ENCODE measurements at places on chromosomes 3 and 15.

GRCh38 chr15:65132878-65133547 is 595 bp downstream of the PDCD7 start:
- DNase-seq: peak; percentile 73

DNA sequence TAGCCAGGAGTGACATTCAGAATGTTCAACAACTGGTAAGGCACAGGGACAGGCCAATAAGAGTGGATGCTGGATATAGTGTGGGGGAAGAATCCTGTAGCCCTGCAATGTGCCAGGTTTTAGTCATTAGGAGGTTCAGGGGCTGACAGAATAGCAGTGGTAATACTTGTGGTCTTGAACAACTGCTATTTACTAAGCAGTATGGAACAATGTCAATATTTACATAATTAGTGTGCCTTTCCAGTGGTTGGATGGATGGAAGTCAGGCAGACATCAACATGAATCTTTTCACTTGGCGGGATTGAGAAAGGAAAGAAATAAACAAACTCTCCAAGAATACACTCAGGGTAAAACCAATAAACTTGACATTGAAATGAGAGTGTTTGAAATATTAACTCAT is 55.1 kb downstream of the OTOL1 start:
- no peak for DNase-seq

GRCh38 chr3:189626286-189626685 is 4.9 kb upstream of the TP63 start:
- no peak for DNase-seq

DNA sequence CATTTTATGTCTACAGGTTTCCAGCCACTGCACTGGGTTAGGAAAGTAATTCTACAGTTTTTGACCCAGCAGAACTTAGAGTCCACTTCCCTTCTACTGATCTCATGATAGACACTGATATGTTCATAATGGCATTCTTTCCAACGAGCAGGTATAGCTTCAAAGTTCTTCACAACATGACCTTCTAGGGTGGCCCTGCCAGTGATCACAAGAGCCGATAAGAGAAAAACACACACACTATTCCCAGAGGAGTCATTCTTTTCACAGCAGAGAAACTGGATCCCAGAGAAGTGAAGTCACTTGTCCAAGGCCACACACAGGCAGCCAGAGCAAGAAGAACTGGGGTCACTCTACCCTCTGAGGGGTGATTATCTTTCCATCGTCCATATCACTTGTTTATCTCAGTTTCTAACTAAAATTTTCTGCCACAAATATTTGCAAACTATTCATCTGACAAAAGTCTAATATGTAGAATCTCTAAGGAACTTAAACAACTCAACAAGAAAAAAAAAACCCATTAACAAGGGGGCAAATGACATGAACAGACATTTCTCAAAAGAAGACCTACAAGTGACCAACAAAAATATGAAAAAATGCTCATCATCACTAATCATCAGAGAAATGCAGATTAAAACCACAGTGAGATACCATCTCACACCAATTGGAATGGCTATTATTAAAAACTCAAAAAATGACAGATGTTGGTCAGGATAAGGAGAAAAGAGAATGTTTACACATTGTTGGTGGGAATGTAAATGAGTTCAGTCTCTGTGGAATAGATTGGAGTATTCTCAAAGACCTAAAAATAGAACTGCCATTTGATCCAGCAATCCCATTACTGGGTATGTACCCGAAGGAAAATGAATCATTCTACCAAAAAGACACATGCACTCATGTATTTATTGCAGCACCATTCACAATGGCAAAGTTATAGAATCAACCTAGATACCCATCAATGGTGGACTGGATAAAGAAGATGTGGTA is 31.5 kb downstream of the SPTSSB start:
- peak; percentile 20 for DNase-seq

- DNase-seq: no peak
Measured at GRCh38 chr3:62439978-62440377, 66.6 kb upstream of the FEZF2 start.

GRCh38 chr15:31062310-31062847 is 39.1 kb downstream of the TRPM1 start:
- DNase-seq: no peak

- DNase-seq: no peak
Measured at GRCh38 chr3:64352639-64352992, 127.3 kb upstream of the PRICKLE2 start.

- DNase-seq: no peak
Measured at GRCh38 chr3:27456554-27456953, 27.6 kb downstream of the SLC4A7 start.

- DNase-seq: no peak
Measured at GRCh38 chr3:29531644-29532043, 250.8 kb downstream of the RBMS3 start.

- no peak for DNase-seq
Measured at GRCh38 chr3:170889132-170889531, 19.1 kb upstream of the RPL22L1 start.

DNA sequence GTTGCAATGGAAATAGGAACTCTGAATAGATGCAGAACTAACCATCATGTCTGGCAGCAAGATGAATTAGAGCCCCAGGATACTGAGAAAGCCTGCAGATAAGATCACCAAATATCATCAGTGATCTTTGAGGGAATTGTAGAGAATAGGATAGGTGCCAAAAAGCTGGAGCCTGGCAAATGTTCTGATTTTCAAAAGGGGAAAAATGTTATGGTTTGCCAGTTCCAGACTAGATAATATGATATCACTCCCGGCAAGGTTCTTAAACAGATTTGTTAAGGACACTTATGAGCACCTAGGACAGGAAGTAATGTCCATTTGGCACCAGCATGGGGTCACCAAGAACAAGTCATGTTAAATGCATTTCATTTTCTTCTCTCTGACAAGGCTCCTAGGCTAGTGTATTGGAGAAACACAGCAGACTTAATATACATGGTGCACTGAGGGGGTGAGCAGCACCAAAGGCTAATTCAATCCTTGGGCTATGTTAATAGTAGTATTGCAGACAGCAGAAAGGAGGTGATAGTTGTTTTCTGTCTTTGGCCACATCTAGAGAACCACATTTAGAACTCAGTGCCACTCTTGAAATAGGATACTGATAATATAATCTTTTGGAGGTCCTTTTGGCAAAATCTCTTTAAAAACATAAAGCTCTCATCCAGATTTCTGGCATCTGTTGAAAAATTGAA is 4.8 kb downstream of the SRGAP3 start:
- DNase-seq: no peak

GRCh38 chr3:65545429-65545828 is 493.3 kb downstream of the MAGI1 start:
- no peak for DNase-seq

GRCh38 chr3:13282358-13282985 is 137.7 kb downstream of the NUP210 start:
- DNase-seq: peak; percentile 62

GRCh38 chr3:187130346-187131066 is 8.8 kb downstream of the RPL39L start:
- DNase-seq: no peak

DNA sequence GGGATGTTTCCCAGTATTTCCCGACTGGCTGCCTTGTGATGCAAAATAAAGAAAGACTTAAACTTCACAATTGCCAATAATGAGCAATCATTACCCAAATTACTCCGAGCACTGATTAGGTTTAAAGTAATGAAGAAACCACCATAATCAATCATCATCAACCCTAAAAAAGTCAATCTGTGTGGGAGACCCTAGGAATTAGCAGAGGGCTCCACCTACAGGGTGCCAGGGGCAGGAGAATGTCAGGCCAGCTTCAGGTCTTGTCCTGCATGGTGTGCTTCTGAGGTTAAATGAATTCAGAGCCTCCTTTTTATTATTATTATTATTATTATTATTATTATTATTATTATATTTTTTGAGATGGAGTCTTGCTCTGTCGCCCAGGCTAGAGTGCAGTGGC is 478.0 kb upstream of the ARRDC4 start:
- peak; percentile 1 for DNase-seq

DNA sequence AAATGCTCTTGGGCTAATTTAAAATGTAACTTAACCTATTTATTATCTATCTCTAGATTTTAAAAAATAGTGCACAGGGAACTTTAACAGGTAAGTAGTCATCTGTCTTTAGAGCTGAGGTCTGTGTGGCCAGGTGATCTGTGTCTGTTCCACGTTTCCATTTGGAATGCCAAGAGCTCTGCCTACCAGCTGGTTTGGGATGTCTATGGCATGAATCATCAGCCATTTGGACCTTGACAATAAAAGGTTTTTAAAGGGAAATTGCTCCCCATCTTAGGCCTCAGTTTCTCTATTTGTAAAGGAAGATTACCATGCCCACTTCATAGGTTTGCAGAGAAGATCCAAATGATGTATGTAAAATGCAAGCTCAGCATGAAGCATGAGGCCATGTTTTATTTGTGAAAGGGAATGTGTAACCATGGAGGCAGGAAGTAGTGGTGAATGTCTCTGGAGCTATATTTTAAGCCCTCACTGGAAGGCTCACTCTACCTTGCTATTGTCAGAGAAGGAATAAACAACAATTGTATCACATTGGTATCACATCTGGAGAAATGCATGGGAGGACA is 548.1 kb upstream of the LMCD1 start:
- no peak for DNase-seq

- no peak for DNase-seq
Measured at GRCh38 chr15:71060983-71061382, 54.3 kb upstream of the THSD4 start.

GRCh38 chr3:12895391-12896062 is 54.2 kb upstream of the RPL32 start:
- no peak for DNase-seq

GRCh38 chr15:56351353-56351752 is 13.9 kb upstream of the TEX9 start:
- DNase-seq: no peak

DNA sequence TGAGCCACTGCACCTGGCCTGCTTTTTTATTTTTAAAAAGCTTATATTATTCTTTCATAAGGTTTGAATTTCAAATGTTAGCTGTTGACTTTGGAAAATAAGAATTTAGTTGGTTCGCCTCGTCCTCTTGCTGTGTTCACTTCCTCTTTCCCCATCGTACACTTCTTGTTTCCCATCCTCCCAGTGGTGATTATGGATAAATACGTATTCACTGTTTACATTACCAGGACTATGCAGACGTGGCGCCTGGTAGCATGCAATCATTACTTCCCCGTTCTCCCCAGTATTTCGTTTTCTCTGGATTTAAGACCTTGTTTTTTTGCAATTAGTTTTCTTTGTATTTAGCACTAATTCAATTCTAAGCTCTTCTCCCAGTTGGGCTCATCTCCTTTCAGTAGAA is 70.1 kb downstream of the LMLN start:
- DNase-seq: no peak

DNA sequence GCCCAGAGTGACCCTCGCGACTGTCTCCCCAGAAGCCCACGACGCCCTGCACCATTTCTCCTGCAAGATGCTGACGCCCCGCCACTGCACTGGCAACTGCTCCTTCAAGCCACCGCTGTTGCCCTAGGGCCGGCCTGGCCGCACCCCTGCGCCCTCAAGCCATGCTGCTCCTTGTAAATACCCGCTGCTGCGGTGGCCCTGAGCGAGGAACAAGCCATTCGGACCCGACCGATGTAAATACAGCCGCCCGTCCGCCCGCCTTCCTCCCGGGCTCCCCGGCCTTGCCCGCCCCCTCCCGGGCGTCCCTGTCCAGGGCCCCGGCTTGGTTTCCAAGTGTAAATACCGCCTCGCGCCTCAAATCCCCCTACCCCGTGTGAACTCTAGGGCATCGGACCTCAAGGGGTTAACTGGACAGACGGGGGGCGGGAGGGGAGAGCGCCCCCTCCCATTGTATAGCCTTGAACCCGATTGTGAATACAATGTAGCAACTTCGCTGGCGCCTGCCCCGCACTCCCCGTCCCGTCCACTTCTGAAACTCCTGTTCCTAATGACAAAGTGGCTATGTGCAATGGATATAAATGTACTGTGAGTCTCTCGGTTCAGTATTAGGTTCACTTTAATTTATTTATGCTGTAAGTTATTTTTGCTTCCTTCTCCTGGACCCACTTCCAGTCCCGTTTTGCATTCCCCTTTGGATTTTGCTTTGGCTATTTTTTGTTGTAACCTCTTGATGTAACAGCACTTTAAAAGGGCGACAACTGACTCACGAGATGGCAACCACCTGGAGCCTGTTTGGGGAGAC is 5.9 kb downstream of the RNU6-1 start:
- peak; percentile 97 for DNase-seq

GRCh38 chr3:14631687-14632441 is 19.7 kb upstream of the CCDC174 start:
- no peak for DNase-seq

- no peak for DNase-seq
Measured at GRCh38 chr3:129409541-129409940, 18.9 kb downstream of the EFCAB12 start.

GRCh38 chr15:101320501-101321052 is 25.5 kb upstream of the SNRPA1 start:
- no peak for DNase-seq

DNA sequence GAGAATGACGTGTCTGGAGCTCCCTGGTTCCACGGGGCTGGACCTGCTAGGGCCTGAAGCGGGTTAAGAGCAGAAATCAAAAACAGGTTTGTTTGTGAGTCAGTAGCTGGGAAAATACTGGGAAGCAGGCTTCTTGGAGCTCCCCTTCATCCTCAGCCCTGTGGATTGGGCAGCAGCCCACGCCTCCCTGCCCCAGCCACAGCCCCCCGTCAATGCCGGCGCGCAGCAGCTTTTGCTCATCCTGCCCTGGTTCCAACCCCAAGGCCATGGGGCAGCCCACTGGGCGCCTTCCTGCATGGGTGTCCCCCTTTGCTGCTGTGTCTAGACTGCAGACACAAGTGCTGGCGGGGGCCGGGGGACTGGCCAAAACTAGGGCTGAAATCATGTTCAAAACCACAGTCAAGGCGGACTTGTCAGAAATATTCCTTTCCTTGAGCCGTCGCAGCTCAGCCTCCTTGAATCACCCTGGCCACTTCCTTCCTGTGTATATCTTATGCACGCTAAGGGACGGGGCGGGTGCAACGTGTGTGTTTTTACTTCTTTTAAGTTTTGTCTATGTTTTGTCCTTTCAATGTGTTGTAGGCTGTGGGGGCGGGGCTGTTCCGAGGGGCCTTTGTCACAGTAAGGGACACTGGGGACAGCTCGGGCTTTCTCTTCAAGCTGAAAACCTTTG is 108.1 kb downstream of the KLF13 start:
- DNase-seq: no peak

DNA sequence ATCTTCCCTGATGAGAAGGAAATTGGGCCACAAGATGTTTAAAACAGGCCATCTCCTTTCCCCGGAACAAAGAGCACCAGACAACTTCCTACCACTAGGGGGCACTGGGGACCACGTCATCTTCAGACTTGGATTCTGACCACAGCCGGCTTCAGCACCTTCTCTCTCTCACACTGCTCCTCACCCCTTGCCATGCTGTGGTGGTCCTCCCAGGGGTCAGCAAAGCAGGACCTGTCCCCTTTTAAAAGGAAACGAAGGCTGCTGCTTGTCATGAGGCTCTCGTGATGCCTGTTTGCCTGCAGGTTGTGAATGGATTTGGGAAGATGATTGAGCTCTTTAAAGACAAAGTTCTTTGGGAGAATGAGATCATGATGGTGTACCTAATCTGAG is 16.2 kb downstream of the RFT1 start:
- DNase-seq: peak; percentile 34

DNA sequence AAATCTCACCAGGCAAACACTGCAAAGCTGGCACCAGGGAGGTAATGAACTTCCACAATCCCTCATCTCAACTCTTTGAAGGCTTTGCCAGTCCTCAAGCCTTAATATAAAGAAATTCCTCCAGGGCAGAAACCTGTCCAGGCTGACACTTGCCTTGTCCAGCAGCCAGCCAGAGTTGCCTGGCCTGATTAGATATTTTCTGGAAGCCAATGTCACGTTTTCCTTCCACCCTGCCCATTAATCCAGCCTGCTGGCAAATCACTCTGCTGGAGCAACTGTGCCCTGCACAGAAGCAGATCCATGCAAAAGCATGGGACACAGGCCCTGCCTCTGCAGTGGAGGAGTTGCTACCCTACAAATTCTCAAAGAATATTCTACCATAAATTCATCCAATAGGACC is 56.5 kb downstream of the HEG1 start:
- DNase-seq: no peak

Measured in HuH-7 (cell line).